ENCODE measurements at places on chromosomes 1 and 21.

GRCh38 chr1:154463512-154463990 is 38.5 kb upstream of the TDRD10 start:
- no peak for DNase-seq

GRCh38 chr21:29949991-29950390 is 10.2 kb upstream of the GRIK1 start:
- DNase-seq = no peak

- DNase-seq = no peak
Observed at GRCh38 chr1:8142955-8143629, 117.0 kb upstream of the ERRFI1 start.

DNA sequence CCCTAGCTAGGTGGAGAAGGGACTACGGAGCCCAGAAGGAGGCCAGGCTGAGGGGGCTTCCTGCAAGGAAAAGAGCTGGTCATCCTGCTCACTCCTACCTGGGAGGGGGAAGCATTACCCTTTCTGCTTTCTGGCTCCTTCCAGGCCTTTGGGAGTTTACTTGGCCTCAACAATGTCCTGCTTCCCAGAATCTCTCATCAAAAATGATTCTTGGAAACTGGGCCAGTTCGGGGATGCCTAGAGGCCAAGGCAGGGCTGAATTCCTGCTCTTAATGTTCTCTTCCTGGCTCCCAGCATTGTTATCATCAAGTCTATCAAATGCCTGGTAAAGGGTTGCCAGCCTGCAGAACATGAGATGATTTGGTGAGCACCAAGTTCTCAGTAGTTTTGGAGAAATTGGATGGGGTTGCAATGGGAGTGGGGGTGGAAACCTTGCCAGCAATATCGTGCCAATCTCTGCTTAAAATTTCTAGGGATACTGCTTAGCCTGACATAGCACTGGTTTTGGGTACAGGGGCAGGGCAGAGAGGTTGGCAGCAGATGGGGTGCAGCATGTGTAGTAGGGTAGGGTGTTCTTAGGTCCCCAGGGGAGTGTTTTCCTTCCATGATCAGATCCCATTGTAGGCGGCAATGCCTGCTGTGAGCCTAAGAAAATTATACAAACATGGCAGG is 7.7 kb upstream of the PAFAH2 start:
- DNase-seq = no peak

DNA sequence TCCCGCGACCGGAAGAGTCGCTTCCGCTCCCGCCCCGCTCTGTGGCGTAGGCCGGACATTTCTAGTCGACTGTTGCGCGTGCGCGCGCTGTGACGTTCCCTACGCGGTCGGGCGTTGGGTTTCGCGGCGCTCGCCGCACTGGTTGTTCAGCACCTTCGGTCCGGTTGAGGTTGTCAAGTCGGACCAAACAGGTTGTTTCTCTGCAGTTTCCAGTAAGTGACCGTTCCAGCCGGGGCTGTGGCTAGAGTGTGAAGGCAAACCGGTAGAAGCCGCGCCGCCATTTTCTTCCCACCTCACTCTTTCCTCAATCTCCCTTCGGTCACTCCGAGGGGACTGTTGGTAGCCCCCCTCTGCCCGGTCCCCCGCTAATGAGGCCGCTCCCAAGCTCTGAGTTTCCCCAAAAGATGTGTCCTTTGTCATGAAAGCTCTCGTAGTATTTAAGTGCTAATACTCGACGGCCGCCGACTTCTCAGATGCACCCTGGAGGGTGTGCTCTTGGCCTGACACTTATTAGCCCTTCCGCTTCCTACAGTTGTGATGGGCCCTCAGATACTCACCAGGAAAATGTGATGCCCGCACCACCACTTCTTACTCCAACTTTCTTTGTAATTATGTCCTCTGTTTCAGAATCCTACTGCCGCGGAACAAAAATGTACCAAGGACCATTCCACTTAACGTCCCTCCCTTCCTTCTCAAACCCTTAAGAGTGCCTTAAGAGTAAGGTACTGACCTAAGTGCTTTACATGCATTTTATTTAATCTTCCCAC is 56.3 kb downstream of the TRAF5 start:
- peak; percentile 92 for DNase-seq

- DNase-seq = no peak
Observed at GRCh38 chr1:43294761-43295160, 6.0 kb upstream of the TIE1 start.

DNA sequence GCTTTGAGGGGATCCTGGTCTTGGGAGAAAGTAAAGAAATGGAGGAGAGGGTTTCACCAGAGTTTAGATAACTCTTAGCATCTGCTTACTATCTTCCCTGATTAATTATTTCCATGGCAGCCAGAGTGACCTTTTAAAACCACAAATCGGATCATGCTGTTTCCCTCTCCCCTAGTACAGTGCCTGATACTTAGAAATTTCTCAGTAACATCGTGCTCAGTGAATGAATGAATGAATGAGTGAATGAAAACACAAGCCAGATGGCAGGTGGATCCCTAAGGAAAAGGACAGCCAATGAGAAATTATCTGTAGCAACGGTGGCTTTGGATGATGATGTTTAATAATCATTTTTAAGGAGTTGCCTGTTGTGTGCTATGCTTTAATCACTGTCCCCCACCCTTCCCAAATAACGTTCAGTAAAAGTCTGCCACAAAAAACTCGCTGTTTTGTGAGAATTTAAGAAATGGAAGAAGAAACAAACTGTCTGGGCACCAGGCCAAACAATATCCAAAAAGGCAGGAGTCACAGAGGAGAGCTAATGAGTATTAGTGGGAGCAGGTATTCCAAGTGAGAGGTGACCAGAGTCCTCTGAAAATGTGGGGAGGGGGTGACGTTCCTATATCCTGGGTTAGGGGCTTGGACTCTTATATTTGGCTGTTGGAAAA is 737 bp upstream of the SMAP2 start:
- DNase-seq = no peak

GRCh38 chr1:93692026-93692425 is 10.4 kb upstream of the BCAR3 start:
- no peak for DNase-seq

- DNase-seq = no peak
Observed at GRCh38 chr1:39926343-39926793, 24.7 kb upstream of the MYCL start.

DNA sequence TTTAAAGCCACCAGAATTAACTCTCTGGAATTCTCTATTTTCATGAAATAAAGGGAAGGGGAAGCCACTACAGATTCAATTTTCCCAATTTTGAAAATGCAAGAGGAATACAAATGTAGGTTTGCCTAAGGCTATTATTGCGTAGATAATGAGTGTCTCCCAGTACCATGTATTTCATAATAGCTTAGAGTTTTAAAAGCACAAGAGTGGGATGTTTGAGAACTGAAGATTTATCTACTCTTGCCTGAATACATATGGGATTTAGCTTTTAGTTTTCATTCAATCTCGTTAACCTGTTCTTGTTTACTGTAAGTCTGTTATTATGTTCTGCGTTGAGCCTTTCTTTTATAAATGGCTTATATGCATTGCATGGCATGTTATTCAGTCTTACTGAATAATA is 795.1 kb downstream of the BRINP3 start:
- no peak for DNase-seq

DNA sequence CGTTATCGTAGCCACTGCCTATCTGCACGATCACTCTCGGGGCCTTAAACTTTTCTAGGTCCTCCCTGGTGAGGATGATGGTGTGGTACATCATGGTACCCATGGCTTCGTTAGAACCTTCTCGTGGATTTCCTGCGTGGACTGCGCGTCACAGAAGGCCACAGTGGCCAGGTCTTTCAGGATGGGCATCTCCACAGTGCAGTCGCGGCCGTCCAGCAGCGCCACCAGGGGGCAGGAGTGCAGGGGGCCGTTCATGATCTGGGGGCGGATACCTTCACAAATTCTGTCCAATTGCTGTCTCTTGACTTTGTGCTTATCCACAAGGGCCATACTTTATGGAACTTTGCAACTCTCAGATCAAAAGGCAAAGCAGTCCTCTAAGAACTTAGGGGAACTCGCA is 69.6 kb downstream of the WLS start:
- no peak for DNase-seq

GRCh38 chr1:109243860-109244552 is 5.3 kb upstream of the CELSR2 start:
- DNase-seq = no peak

GRCh38 chr1:74465193-74465681 is 47.2 kb downstream of the LRRC53 start:
- no peak for DNase-seq

- no peak for DNase-seq
Observed at GRCh38 chr1:113191579-113192076, 118.6 kb downstream of the LRIG2 start.

DNA sequence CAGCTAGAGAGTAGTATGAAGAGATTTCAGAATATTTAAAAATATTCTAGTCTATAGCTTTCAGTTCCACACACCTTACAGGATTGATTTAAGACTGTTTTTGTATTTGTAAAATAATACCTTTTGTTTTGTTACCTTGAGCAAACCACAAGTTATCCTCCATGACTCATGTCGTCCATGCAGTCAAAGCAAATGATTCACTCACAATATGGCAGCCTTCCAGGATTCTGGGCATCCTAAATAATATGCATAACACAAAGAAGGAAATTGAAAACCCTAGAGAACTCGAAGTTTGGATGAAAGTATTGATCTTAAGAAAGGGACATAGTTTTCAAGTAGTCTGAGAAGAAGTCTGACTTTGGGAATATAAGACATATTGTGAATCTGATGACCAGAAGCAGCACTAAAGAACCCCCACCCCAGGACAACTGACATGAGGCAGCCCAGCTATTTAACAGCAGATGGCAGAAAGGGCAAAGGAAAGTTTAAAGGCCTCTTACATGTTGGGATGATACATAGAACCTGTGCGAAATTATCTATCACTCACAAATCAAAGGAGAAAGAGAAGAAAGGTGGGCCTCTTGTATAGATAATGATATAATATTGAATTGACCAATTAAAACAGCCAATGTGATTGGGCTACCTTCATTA is 857.9 kb downstream of the BRINP3 start:
- no peak for DNase-seq

DNA sequence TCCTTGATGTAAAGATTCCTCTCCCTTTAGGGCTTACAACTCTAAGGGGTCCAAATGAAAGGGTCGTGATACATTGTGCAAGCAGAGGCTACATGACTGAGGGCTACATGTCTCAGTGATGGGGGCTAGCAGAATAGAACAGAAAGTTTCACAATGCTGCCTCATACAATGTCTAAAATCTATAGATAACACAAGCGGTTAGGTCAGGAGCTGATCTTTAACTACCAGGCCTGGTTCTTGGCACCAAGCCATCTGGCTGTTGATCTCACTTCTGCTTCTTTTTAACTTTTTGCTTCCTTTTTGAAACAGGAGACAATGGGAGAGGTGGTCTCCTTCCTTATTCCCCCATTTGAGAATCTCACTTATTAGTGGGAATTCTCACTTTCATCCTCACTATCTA is 710.2 kb downstream of the AMY1C start:
- DNase-seq = no peak

DNA sequence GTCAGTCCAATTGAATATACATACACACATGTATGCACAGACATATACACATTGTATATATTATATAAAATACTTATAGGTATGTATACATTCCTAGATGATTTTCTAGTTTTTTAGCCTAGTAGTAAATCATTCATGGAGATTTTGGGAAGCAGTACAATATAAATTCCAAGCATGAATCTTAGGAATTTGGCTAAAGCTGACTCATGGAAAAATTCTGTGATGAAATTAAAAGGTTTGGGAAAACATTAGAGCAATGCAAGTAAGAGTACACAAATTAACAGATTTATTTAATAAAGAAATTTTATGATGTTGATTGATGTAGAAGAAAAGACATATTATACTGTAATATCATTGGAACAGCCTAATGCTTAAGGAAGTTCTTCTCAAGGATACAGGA is 43.7 kb upstream of the PTGFR start:
- no peak for DNase-seq

DNA sequence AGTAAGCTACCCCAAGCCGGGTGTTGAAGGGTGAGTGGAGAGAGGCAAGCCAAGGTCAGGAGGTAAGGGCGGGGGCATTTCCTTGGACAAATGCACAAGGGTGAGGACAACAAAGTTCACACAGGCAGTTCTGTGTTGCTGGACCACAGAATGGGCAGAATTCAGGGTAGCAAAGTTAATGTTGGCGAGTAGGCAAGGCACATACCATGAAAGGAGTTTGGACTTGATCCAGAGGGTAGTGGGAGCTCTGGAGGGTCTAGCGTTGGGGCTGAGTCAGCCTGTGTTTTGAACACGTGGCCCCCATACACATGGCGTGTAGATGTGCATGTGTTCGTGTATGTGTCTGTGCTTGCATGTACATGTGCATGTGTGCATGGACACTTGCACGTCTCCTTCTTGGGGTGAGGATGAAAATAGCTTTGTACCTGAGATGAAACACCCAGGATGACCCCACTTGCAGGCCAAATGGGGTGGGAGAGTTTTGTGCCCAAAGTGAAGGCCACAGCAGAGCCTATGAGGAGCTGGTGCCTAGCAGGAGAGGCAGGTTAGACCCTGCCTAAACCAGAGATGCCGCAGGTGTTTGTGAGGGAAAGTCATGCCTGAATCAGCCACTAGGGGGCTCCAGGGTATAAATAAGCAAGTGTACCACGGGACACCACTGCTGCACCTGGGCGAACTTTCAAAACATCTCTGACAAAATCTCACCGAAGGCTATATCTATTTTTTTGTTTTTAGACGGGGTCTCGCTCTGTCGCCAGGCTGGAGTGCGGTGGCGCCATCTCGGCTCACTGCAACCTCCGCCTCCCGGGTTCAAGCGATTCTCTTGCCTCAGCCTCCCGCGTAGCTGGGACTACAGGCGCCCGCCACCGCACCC is 21.8 kb downstream of the SLC27A3 start:
- DNase-seq = peak; percentile 90

GRCh38 chr1:85244271-85245061 is 15.0 kb downstream of the C1orf52 start:
- no peak for DNase-seq

DNA sequence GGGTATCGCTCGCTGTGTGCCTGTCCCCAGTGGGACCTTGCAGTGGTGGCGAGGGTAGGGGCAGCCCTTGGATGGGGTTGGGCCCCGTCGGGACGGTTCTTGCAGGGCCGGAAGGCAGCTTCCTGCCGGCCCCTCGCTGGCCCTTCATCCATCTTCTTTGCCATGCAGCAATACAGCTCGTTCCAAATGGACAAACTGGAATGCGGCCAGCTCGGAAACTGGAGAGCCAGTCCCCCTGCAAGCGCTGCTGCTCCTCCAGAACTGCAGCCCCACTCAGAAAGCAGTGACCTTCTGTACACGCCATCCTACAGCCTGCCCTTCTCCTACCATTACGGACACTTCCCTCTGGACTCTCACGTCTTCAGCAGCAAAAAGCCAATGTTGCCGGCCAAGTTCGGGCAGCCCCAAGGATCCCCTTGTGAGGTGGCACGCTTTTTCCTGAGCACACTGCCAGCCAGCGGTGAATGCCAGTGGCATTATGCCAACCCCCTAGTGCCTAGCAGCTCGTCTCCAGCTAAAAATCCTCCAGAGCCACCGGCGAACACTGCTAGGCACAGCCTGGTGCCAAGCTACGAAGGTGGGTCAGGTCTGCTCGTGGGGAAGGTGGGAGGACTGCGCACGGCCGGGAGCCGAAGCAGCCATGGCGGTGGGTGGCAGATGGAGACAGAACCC is 45.8 kb downstream of the SIM2 start:
- DNase-seq = no peak
